A549 treated with CpdA at 1 μM for 4 hours (cell line): ENCODE measurements at places on chromosomes 1 and 21. TPM values are rescaled to one million over a fixed set of nuclear protein-coding genes. Genes with fewer than 3 reads are reported as not detected.

Gene ADAMTSL4
- total RNA-seq = 2.2 to 3.3 TPM (median 3.0 TPM) in 5 replicates

Gene UAP1
- total RNA-seq = 27.0 to 34.5 TPM (median 29.1 TPM) in 5 replicates

Gene FCRL2
- not detected in 5 replicates for total RNA-seq

Gene SPRR4
- total RNA-seq = not detected in 5 replicates

Gene DTL
- total RNA-seq = 19.2 to 25.0 TPM (median 22.7 TPM) in 5 replicates

Gene OLFML3
- 3.4 to 4.1 TPM (median 4.1 TPM) in 5 replicates for total RNA-seq

Gene HCRTR1
- 0.07 to 0.08 TPM in 2 of 5 replicates, not detected in the others for total RNA-seq

Gene VPS13D
- 6.7 to 9.9 TPM (median 7.0 TPM) in 5 replicates for total RNA-seq

Gene SLC19A1
- 16.0 to 23.3 TPM (median 22.1 TPM) in 5 replicates for total RNA-seq

Gene PRELP
- 0.02 TPM in 1 of 5 replicates, not detected in the others for total RNA-seq

Gene CHIA
- not detected in 5 replicates for total RNA-seq

Gene ZBTB7B
- total RNA-seq = 16.3 to 24.6 TPM (median 22.0 TPM) in 5 replicates

Gene KRTAP11-1
- not detected in 5 replicates for total RNA-seq

Gene VWA1
- 4.8 to 15.8 TPM (median 14.9 TPM) in 5 replicates for total RNA-seq

Gene KRTAP21-1
- total RNA-seq = not detected in 5 replicates

Gene C1orf167
- 0.08 TPM in 1 of 5 replicates, not detected in the others for total RNA-seq

Gene SYT6
- 0.66 to 0.90 TPM (median 0.72 TPM) in 5 replicates for total RNA-seq

Gene FAM177B
- not detected in 5 replicates for total RNA-seq

Gene GPA33
- total RNA-seq = not detected in 5 replicates

Gene EXO1
- 21.8 to 35.1 TPM (median 24.8 TPM) in 5 replicates for total RNA-seq

Gene SPATA1
- total RNA-seq = 0.47 to 1.3 TPM (median 0.72 TPM) in 5 replicates

Gene PRAMEF18
- not detected in 5 replicates for total RNA-seq

Gene RHBG
- not detected in 5 replicates for total RNA-seq

Gene REN
- not detected in 5 replicates for total RNA-seq

Gene WNT9A
- 6.3 to 9.0 TPM (median 8.1 TPM) in 5 replicates for total RNA-seq

Gene DONSON
- 14.5 to 23.0 TPM (median 18.1 TPM) in 5 replicates for total RNA-seq

Gene LRRC39
- total RNA-seq = 0.09 to 0.15 TPM in 2 of 5 replicates, not detected in the others

Gene HSPA6
- total RNA-seq = 1.4 to 11.8 TPM (median 3.5 TPM) in 5 replicates

Gene FAM163A
- total RNA-seq = not detected in 5 replicates

Gene LDLRAD1
- total RNA-seq = not detected in 5 replicates

Gene TCHH
- total RNA-seq = 0.14 to 0.24 TPM (median 0.19 TPM) in 5 replicates

Gene THEM5
- total RNA-seq = not detected in 5 replicates

Gene CSMD2
- total RNA-seq = 0.01 TPM in 1 of 5 replicates, not detected in the others

Gene FABP3
- not detected in 5 replicates for total RNA-seq

Gene SPAG17
- total RNA-seq = 0.03 TPM in 1 of 5 replicates, not detected in the others

Gene RGS1
- total RNA-seq = not detected in 5 replicates
